ENCODE measurements at places on chromosomes 11 and 22.

- DNase-seq: no peak
Observed at GRCh38 chr11:64531906-64532312, 59.1 kb upstream of the SLC22A12 start.

DNA sequence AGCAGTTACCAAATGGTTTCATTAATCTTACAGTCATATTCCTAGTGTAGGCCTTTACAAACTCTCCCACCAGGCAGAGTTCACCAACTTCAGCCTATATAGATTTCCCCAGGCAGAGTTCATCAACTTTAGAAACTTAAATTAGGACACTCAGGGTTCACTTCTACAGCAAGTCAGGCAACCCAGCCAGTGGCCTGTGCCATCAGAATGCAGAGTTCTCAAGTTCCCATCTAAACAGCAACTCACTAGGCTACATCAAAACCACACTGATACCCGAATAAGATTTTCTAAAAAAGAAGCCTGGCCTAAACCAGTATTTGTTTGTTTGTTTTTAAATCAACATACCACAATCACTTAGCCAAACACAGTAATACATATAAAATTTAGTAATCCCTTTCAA, 33.7 kb downstream of the PICALM start:
- no peak for DNase-seq

DNA sequence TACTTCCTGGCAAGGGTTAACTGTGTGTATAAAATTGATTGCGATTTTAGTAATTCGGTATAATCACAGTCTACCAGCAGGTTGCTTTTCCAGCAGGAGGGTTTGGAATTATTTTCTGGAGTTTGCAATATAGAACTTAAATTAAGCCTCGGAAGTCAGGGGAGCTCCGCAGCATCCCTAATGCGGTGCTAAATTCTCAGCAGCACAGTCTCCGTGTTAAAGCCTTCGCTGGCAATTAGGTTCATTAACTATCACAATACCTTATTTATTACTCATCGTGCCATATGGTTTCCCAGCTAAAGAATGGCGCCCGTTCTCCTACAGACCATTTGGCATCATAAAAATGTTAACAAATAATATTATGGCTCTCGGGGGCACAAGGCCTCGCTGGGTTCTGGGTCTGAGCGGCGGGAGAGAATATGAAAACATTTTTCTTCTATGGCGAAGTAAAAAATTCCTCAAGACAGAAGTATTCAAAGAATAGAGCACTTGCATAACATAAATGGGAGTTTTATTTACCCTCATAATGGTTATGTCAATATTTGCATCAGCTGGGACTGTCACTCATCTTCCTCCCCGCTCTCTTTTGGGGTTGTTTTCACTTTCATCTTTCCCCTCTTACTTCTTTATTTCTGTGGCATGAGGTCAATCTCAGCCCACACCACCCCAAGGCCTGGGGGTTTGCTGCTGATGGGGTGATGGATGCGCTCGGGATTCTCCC, 28.1 kb upstream of the ZBTB16 start:
- DNase-seq: no peak

DNA sequence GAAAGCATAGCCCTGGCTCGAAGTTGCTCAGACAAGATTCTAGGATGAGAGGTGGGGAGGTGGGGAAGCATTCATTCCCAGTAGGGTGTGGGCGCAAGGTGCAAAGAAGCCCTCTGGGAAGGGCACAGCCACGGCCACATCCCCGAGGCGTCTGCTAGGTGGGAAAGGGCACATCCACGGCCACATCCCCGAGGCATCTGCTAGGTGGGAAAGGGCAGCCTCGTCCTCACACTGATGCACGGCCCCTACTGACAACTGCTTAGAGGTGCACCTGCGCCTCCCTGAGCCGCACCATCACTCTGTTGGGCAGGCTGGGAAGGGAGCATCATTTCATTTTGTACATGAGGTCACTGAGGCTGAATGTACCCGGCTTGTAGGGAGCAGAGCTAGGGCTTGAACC, 94.6 kb upstream of the PITPNB start:
- DNase-seq: no peak

- DNase-seq: peak; percentile 92
Observed at GRCh38 chr11:31645747-31646146, 136.2 kb downstream of the ELP4 start.

DNA sequence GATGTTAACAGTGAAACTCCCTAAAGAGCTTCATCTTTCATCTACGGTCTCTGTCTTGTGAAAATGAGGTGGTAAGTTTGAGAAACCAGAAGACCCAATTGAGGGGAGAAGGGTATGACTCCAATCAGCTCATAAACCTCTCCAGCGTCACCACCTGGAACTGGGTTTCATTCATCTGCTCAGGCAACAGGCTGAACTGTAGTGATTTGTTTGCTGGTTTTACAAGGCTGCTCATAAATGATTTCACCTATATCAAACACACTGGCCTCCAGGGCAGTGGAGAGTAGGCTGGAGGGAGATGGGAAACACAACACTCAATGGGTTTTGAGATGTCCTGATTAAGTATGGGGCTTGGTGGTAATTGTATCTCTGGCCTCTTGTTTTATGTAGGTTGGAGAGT, 79.0 kb downstream of the EFCAB6 start:
- no peak for DNase-seq

GRCh38 chr11:114178656-114179055, 117.5 kb upstream of the NNMT start:
- no peak for DNase-seq

- no peak for DNase-seq
Observed at GRCh38 chr11:44303401-44303938, 6.5 kb downstream of the ALX4 start.

DNA sequence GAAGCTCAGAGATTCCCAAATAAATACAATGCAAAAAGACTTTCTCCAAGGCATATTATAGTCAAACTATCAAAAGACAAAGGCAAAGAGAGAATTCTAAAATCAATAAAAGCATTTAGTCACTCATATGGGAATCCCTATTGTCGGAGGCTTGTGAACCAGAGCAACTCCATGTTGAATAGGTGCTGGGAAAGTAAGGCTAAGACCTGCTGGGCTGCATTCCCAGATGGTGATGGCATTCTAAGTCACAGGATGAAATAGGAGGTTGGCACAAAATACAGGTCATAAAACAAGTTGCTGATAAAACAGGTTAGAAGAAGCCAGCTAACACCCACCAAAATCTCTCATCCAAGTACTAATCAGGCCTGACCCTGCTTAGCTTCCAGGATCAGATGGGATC, 84.5 kb downstream of the JRKL start:
- no peak for DNase-seq

GRCh38 chr11:63938479-63939396, at the start of gene NAA40:
NAA40 (plus strand) TSS chr11:63939002; CDS start chr11:63939097, 95 bp downstream.
- peak; percentile 95 for DNase-seq

GRCh38 chr11:117877120-117877784, 794 bp upstream of the FXYD6 start:
- no peak for DNase-seq

GRCh38 chr11:75964071-75964470, 149.1 kb downstream of the UVRAG start:
- DNase-seq: no peak

- no peak for DNase-seq
Observed at GRCh38 chr11:32002311-32002710, 88.6 kb upstream of the RCN1 start.

GRCh38 chr11:27395556-27396258, 32.7 kb upstream of the CCDC34 start:
- DNase-seq: peak; percentile 34

DNA sequence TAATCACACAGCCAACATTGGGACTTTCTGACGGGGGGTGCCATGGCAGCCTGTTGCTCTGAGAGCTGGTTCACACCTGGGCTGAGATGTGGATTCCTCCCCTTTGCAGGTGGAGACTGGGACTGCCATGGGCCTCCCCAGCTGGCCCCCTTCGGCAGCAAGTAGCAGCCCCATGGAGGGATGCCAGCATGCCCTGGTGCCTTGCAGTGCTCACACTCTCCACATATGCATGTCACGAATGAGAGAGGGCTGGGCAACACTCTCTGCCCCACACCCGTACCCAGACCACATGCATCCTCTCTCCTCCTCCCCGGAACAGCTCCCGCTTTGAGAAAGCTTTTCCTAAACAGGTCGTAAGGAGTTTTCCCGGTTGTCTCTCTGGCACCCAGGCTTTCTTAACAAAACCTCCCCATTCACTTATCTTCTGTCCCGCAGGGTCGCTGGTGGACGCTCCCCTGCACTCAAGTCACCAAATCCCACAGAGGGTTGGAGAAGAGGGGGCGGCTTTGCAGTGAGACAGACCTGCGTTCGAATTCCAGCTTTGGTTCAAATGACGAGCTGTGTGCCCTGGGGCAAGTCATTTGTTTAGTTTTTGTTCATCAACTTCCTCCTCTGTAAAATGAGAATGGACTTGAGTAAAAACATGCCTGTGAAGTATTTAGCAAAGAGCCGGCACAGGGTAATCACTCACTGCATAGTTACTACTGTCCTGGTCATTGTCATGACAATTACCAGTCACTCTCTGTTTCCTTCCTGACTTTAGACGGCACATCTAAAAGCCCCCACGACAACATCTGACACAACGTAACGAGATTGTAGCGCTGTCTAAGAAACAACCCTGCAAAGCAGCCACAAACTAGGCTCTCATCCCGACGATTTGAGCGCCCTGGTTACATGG, 231.3 kb upstream of the B3GAT1 start:
- no peak for DNase-seq

- DNase-seq: no peak
Observed at GRCh38 chr22:23591846-23592245, 11.8 kb upstream of the IGLL1 start.

- peak; percentile 45 for DNase-seq
Observed at GRCh38 chr11:120339394-120339890, 3.2 kb downstream of the ARHGEF12 start.

DNA sequence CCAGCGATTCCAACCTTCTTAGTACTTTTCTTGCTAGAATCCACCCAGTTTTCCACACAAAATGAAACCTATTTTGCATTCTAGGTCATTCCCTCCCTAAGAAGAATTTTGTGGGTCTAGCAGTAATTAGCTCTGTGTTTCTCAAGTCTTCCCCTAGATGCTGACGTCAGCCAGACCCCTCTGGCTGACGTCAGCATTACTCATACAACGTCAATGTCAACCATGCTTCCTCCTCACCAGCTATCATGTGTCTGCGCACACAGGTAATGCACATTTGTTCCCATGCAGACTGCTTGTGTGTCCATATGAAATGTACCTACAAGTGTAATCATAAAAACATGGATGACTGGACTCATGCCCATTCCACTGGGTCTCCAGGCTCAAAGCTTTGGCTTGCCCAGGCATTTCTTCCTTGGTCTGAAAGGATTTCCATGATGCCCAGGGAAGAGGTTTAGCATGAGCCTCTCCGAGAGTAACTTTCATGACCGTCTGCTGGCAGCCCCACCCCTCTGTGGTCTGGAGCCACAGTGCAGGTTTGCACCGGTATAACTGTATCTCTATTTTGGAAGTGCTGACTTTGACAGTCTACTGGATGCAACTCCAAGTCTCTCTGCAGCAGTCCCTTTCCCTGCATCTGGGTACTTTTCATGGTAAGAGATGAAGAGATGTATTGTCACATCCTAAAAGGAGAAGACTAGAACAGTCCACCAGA, 58.6 kb downstream of the DSCAML1 start:
- no peak for DNase-seq
